ENCODE measurements at places on chromosomes 6 and 20.

DNA sequence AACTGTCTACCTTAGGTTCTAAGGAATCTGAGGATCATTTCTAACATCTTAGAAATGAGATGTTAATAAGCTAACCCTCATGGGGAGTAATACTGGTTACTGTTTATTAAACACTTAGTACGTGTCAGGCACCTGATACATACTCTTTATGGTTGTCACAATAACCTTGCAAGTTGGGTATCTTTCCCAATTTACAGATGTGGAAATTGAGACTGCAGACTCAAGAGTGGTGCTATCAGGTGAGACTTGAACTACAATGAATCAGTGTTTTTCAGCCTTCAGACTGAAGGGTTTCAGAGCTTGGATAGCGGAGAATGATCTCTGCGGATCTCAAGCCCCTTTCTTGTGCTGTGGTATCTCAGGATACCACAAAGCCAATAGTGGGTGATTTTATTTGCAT, 27.0 kb downstream of the ELOVL2 start:
- no peaks in the 10 kb centered on the region for H3K27me3 ChIP-seq
- H3K4me1 ChIP-seq = no peaks in the 10 kb centered on the region
- H3K36me3 ChIP-seq = no peaks in the 10 kb centered on the region
- H3K27ac ChIP-seq = no peak overlapping the region
- no peak overlapping the region for H3K4me3 ChIP-seq

DNA sequence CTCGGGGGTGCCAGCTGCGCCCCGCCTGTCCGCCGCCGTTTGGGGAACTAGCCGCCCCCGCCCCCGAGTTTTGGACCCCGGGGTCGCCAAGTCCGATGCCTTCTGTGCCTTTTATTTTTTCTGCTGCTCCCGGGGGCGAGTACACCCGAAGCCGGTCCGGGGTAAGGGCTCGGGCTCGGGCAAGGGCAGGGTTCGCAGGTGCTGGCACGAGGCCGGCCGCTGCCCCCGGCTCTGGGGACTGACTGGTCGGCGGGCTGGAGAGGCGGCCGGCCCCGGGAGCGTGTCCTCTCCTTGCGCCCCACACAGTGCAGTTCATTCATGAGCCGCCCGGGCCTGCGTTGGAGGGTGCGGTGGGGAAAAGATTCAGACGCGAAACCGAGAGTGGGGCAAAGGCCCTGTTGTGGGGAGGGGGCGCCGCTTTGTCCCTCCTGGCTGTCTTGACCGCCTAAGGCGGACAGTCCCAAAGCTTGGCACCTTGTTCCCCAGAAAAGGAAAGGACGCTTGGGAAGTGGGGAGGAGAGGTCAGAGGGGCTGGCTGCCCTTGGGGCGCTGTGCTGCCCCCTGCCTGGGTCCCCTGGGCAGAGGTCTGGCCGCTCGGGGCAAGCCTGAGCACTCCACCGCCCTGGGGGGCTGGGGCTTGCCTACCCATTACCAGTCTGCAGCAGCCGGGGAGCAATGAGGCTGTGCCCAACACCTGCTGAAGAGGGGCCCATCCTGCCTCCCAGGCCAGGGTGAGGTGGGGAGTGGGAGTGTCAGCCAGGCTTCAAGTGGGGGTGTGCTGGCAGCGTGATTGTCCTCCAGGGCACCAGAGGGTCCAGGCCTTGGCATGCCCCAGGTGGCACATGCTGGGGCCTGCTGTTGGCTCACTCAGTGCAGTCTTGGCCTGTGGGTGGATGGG, 915 bp downstream of the TMEM63B start:
- peak overlapping the region; percentile 92 for H3K27ac ChIP-seq
- H3K4me3 ChIP-seq = peak overlapping the region; percentile 86
- peak; percentile 91 for DNase-seq
- H3K27me3 ChIP-seq = no peaks in the 10 kb centered on the region
- H3K4me1 ChIP-seq = peaks cover 63% of the 10 kb centered on the region
- H3K36me3 ChIP-seq = no peaks in the 10 kb centered on the region

DNA sequence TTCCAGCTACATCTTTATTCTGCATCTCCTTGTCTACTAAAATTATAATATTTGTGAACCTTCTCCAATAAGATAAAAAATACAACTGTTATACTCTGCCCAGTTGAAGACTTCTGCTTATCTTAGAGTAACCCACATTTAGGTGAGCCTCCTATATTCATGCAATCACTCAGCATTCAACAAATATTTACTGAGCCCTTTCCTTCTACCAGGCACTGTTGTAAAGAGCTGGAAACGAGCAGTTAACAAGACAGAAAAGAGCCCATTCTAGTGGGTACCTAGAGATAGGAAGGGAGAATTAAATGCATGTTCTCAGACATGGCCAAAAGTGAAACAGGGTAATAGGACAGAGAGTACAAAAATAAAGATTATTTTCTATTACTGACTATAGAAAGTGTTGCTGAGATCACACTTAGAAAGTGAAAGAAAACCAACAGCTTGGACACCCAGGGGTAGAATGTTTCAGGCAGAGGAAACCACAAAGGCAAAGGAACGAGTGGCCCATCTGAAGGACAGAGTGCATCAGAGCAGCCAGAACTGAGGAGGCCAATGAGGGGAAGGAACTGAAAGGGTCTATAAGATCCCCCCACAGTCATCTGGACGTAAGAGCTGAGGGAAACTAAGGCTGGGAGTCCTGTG, 50.8 kb upstream of the SMLR1 start:
- no peaks in the 10 kb centered on the region for H3K27me3 ChIP-seq
- no peak overlapping the region for H3K4me3 ChIP-seq
- H3K36me3 ChIP-seq = no peaks in the 10 kb centered on the region
- no peaks in the 10 kb centered on the region for H3K4me1 ChIP-seq

GRCh38 chr6:138925806-138926205, 62.2 kb downstream of the REPS1 start:
- H3K27me3 ChIP-seq = no peaks in the 10 kb centered on the region
- no peaks in the 10 kb centered on the region for H3K36me3 ChIP-seq
- H3K4me1 ChIP-seq = no peaks in the 10 kb centered on the region
- no peak for DNase-seq
- no peak overlapping the region for H3K4me3 ChIP-seq

DNA sequence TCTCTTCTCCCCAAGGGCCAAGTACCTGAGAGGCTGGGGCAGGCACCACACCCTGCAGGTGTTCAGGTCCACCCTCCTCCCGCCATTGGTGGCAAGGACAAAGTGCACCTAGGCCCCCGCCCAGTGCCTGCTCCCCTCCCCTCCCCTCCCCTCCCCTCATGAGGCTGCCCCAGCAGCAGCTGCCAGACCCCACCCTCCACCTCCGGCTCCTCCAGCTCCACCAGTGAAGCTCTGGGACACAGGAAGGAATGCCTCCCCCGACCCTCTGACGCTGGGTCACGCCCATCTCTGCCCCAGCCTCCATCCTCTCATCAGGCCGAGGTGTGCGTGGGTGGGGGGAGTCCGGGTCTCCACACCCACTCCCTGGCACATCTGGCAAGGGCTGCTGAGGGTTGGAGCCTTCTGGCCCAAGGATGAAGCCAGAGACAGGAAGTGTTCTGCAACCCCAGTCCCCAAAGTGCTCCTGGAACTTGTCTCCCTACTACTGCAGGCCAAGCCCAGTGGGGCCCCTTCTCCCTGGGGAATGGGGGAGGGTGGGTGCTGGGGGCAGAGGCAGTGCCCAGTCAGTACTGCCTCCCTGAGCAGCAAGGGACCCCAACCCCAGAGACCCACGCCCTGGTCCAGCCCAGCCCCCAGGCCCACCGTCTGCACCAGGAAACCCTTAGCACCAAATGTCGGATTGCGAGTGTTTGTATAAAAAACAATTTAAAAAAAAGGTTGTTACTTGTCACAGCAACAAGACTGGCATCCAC, 1.6 kb upstream of the UCKL1 start:
- H3K4me1 ChIP-seq = peaks cover 37% of the 10 kb centered on the region
- H3K27ac ChIP-seq = no peak overlapping the region
- no peaks in the 10 kb centered on the region for H3K27me3 ChIP-seq
- H3K4me3 ChIP-seq = no peak overlapping the region

- no peak overlapping the region for H3K27ac ChIP-seq
- H3K4me1 ChIP-seq = peaks cover 6% of the 10 kb centered on the region
- no peak overlapping the region for H3K4me3 ChIP-seq
- no peak for DNase-seq
Measured at GRCh38 chr20:45440424-45440823, 24.5 kb downstream of the PIGT start.

GRCh38 chr6:140537834-140538705, 1163.6 kb upstream of the CITED2 start:
- no peaks in the 10 kb centered on the region for H3K36me3 ChIP-seq
- H3K27ac ChIP-seq = peak overlapping the region; percentile 13
- no peak overlapping the region for H3K4me3 ChIP-seq
- H3K4me1 ChIP-seq = peaks cover 12% of the 10 kb centered on the region

DNA sequence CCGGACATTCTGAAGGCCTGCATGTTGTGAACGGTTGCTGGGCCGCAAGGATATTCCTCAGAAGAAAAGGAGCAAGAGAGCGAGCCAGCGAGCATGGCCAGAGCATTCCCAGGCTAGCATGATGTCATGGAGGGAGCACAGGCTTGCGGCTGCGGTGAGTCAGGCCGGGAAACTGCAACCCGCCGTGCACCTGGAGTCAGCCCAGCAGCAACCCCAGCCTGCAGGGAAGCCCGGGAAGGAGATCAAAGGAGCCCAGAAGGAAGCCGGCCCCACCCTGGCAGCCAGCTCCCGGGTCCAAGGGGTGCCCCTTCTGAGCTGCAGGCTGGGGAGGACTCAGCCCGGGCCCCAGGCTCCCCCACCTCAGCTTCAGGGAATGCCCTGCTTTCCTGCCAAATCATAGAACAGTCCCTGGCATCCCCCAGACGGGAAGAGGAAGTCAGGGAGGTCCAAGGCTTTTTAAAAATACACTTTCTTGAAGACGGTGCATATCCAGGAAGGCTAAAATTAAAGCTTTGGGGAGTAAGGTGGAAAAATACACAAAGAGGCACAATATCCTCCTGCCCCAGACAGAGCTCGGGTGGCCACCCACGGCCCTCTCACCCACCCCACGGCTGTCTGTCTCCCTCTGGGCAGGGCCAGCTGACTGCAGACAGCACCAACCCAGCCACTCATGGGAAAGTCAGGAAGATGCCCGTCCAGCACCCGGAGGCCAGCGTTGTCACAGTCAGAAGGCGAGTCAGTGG, 53.7 kb downstream of the BMP7 start:
- no peak overlapping the region for H3K4me3 ChIP-seq
- no peaks in the 10 kb centered on the region for H3K36me3 ChIP-seq
- DNase-seq = no peak
- H3K27ac ChIP-seq = no peak overlapping the region
- H3K4me1 ChIP-seq = no peaks in the 10 kb centered on the region
- no peaks in the 10 kb centered on the region for H3K27me3 ChIP-seq

DNA sequence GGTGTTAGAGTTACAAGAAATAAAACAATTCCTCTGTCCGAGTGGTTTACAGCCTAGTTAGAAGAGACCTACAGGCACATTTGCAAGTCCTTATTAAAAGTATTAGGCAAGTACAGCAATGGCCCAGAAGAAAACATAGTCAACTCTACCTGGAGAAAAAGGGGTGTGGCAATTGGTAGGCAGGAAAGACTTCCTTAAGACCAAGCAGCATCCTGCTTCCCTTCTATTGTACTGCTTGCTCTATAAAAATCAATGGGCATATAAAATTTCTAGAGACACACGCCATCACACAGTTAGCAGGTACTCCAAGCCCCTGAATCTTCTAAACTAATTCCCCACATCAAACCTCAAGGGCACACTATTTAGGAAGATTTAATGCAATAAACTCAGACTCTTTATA, 185.6 kb downstream of the ATXN1 start:
- H3K4me3 ChIP-seq = no peak overlapping the region
- no peak for DNase-seq
- no peaks in the 10 kb centered on the region for H3K27me3 ChIP-seq
- no peaks in the 10 kb centered on the region for H3K36me3 ChIP-seq
- H3K27ac ChIP-seq = no peak overlapping the region

DNA sequence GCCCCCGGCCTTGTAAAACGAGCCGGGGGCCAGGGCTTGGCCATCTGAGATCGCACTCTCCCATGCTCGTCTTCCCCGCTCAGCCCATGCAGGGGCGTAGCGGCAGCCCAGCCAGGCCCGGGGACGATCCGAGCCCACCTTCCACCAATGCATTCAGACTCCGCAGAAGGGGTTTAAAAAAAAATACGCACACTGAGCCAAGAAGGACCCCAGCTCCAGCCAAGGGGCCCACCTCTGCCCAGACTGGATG, 320 bp downstream of the GSTA4 start:
- no peaks in the 10 kb centered on the region for H3K27me3 ChIP-seq
- peak overlapping the region; percentile 97 for H3K27ac ChIP-seq
- H3K4me3 ChIP-seq = peak overlapping the region; percentile 73
- no peaks in the 10 kb centered on the region for H3K36me3 ChIP-seq

DNA sequence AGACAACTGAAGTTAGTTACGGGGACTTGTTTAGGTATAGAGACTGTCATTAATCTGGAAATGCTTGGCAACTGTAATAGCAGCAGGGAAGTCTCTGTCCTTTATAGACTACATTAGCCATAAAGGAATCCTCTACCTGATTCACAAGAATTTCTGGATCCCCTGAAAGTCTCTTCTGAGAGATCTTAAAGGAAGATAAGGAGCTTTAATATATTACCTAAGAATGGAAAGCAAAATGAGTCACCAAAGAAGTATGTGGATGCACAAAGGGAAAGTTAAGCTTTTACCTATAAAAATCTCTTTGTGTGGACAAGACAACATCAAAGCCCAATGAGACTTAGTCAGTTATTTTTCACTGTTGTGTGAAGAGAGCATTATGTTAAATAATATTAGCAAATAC, 92.2 kb upstream of the RSPO3 start:
- H3K4me3 ChIP-seq = no peak overlapping the region
- no peaks in the 10 kb centered on the region for H3K27me3 ChIP-seq
- no peak overlapping the region for H3K27ac ChIP-seq
- H3K4me1 ChIP-seq = peaks cover 3% of the 10 kb centered on the region
- no peak for DNase-seq

DNA sequence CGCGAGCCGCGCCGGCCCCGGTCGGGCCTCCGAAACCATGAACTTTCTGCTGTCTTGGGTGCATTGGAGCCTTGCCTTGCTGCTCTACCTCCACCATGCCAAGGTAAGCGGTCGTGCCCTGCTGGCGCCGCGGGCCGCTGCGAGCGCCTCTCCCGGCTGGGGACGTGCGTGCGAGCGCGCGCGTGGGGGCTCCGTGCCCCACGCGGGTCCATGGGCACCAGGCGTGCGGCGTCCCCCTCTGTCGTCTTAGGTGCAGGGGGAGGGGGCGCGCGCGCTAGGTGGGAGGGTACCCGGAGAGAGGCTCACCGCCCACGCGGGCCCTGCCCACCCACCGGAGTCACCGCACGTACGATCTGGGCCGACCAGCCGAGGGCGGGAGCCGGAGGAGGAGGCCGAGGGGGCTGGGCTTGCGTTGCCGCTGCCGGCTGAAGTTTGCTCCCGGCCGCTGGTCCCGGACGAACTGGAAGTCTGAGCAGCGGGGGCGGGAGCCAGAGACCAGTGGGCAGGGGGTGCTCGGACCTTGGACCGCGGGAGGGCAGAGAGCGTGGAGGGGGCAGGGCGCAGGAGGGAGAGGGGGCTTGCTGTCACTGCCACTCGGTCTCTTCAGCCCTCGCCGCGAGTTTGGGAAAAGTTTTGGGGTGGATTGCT, 1.3 kb downstream of the VEGFA start:
- no peaks in the 10 kb centered on the region for H3K27me3 ChIP-seq
- peak overlapping the region; percentile 77 for H3K4me3 ChIP-seq
- H3K36me3 ChIP-seq = no peaks in the 10 kb centered on the region
- DNase-seq = peak; percentile 73
- H3K27ac ChIP-seq = peak overlapping the region; percentile 96

- H3K27ac ChIP-seq = no peak overlapping the region
- no peaks in the 10 kb centered on the region for H3K27me3 ChIP-seq
- no peaks in the 10 kb centered on the region for H3K4me1 ChIP-seq
- H3K36me3 ChIP-seq = no peaks in the 10 kb centered on the region
- DNase-seq = no peak
Measured at GRCh38 chr6:130913120-130913519, 85.9 kb downstream of the SMLR1 start.
